H1 (cell line): ENCODE measurements at places on chromosomes 1 and 21. TPM values are rescaled to one million over a fixed set of nuclear protein-coding genes. Genes with fewer than 3 reads are reported as not detected.

GRCh38 chr1:229894532-229894931, 172.5 kb upstream of the GALNT2 start:
- H3K4me1 ChIP-seq: no peaks in the 10 kb centered on the region
- DNase-seq: no peak
- no peak overlapping the region for H3K4me3 ChIP-seq

- H3K4me1 ChIP-seq: peaks cover 7% of the 10 kb centered on the region; the same call in 1 of the 2 replicates
- H3K27ac ChIP-seq: no peak overlapping the region
- no peaks in the 10 kb centered on the region; the same call in 1 of the 2 replicates for H3K36me3 ChIP-seq
- H3K4me3 ChIP-seq: peak overlapping the region; percentile 89; the same call in 1 of the 2 replicates
Measured at GRCh38 chr1:40710581-40711315, 19.2 kb downstream of the NFYC start.

DNA sequence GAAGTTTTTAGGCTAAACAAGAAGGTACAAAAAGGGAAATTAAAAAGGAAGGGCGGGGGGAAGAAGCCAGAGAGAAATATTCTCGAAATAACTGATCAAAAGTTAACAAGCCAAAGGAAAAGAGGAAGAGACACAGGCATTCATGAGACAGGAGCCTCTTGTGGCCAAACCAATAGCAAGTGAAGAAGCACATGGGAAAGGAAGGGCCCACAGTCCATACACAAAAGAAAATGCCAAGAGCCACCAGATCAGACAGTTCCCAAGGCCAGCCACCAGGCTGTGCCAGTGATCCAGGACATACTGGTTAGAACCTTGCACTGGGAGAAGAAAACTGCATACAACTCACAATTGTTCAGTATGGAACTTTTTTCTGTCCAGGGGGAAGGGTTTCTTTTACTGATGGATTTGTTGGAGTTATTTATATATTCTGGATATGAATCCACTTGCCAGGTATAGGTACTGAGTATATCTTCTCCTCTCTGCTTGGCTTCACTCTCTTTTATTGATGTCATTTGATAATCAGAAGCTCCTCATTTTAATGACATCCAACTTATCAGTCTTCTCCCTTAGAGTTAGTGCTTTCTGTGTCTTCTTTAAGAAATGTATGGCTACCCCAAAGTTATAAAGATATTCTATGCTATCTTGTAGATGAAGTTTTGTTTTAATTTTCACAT, 76.8 kb downstream of the CD46 start:
- no peak overlapping the region for H3K4me3 ChIP-seq
- no peaks in the 10 kb centered on the region for H3K27me3 ChIP-seq
- no peak overlapping the region for H3K27ac ChIP-seq
- H3K4me1 ChIP-seq: no peaks in the 10 kb centered on the region; the same call in 1 of the 2 replicates
- no peaks in the 10 kb centered on the region for H3K36me3 ChIP-seq
- DNase-seq: peak; percentile 66

- H3K36me3 ChIP-seq: no peaks in the 10 kb centered on the region
- no peak for DNase-seq
- H3K27me3 ChIP-seq: no peaks in the 10 kb centered on the region
Measured at GRCh38 chr1:221138516-221138915, 259.3 kb downstream of the HLX start.

DNA sequence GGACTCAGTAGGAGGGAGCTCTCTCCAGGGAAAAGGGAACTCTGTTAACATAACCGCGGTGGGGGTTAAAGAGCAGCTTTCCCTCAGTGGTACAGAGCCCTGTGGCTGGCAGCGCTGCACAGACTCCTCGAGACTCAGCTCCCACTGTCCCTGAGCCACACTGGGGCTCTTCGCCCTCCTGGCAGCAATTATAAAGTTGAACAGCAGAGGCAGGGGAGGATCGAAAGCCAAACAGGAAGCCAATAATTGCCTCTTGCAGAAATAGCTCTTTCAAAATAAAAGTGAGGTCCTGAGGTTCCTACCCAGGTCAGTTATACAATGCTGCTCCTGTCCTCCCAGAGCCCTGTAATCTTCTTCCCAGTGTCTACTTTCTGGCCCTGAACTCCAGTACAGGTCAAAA, 77.0 kb downstream of the FAM78B start:
- H3K4me3 ChIP-seq: no peak overlapping the region
- H3K27me3 ChIP-seq: no peaks in the 10 kb centered on the region
- H3K4me1 ChIP-seq: no peaks in the 10 kb centered on the region
- H3K36me3 ChIP-seq: no peaks in the 10 kb centered on the region
- no peak overlapping the region for H3K27ac ChIP-seq

DNA sequence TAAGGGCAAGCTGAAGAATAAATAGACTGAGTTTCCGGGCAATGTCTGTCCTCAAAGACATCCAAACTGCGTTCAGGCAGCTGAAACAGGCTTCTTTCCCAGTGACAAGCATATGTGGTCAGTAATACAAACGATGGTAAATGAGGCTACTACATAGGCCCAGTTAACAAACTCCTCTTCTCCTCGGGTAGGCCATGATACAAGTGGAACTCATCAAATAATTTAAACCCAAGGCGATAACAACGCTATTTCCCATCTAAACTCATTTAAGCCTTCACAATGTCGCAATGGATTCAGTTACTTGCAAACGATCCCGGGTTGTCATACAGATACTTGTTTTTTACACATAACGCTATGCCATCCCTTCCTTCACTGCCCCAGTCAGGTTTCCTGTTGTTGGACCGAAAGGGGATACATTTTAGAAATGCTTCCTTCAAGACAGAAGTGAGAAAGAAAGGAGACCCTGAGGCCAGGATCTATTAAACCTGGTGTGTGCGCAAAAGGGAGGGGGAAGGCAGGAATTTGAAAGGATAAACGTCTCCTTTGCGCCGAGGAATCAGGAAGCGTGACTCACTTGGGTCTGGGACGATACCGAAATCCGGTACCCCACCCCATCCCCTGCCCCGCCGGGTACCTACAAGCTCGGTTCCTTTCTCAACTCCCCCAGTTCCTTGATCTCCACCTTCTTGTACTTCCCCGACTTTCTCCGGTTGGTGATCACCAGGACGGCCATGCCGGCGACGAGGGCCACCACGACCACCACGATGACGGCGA, 1.3 kb downstream of the TACSTD2 start:
- peak; percentile 17 for DNase-seq
- H3K4me1 ChIP-seq: no peaks in the 10 kb centered on the region; the same call in 1 of the 2 replicates
- no peak overlapping the region for H3K27ac ChIP-seq
- H3K36me3 ChIP-seq: peaks cover 6% of the 10 kb centered on the region; the same call in 1 of the 2 replicates

DNA sequence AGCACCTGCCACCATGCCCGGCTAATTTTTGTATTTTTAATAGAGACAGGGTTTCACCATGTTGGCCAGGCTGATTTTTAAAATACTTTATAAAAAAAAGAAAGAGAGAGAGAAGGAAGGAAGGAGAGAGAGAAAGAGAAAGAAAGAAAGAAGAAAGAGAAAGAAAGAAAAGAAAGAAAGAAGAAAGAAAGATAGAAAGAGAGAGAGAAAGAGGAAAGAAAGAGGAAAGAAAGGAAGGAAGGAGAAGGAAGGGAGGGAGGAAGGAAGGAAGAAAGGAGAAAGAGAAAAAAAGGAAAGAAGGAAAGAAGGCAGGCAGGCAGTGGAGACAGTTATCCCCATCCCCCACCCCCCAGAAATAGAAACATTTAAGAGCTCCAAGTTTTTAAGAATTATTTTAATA, 69.9 kb downstream of the TOMM20 start:
- peaks cover 11% of the 10 kb centered on the region for H3K4me1 ChIP-seq
- H3K27me3 ChIP-seq: no peaks in the 10 kb centered on the region
- no peaks in the 10 kb centered on the region for H3K36me3 ChIP-seq
- no peak overlapping the region for H3K27ac ChIP-seq
- H3K4me3 ChIP-seq: no peak overlapping the region
- DNase-seq: no peak

- H3K27ac ChIP-seq: no peak overlapping the region
- no peak overlapping the region for H3K4me3 ChIP-seq
- H3K36me3 ChIP-seq: no peaks in the 10 kb centered on the region
- H3K27me3 ChIP-seq: no peaks in the 10 kb centered on the region
Measured at GRCh38 chr1:109787211-109787844, 23.6 kb upstream of the EPS8L3 start.

DNA sequence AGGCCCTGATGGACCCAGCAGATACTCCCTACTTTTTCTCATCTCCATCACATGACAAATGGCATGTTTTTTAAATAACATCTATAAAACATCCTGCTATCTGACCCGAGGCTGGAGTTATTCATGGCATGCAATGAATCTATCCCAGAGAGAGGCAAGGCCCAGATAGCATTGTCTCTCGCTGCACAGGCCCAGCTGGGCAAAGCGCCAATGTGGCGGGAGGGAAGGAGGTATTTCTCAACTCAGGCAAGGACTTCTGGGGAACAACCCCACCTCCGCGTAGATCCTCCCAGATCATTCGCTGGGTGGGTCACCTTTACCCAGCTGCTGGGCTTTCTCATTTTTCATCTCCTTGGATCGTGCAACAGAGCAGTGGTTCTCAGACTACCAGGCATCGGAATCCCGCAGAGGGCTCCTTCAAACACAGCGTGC, 59.8 kb downstream of the ERG start:
- DNase-seq: no peak
- H3K4me1 ChIP-seq: no peaks in the 10 kb centered on the region
- H3K36me3 ChIP-seq: no peaks in the 10 kb centered on the region
- no peak overlapping the region for H3K4me3 ChIP-seq

- H3K36me3 ChIP-seq: peaks cover 62% of the 10 kb centered on the region
- DNase-seq: no peak
- H3K27ac ChIP-seq: no peak overlapping the region
Measured at GRCh38 chr1:53249706-53250105, 11.4 kb upstream of the MAGOH start.

DNA sequence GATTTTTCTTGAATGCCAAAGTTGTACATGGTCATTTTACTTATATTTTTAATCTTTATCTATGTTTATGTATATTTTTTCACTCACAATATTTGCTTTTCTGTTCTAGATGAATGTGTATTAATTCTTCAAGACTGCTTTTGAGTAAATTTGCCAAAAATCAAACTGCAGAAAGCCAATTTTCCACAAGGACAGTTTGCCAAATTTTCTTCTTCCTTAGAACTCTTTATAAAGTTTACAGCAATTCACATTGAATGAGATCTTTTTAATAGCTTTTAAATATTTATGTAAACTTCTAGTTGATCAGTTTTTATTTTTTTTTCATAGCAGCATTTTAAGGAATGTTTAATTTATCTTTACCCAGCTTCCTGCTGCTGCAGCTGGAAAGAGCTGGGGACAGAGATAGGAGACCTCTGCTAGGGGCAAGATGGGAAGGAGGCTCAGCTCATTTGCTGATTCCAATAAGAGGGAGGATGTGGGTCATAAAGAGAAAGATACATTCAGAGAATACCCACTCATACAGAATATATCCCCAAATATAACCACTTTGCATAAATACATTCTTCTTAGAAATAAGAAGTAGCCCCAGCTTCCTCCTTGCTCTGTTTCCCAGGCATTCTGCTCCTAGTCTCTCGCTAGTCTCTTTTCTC, 93.0 kb downstream of the ODF2L start:
- H3K27ac ChIP-seq: no peak overlapping the region
- H3K4me3 ChIP-seq: no peak overlapping the region
- H3K27me3 ChIP-seq: no peaks in the 10 kb centered on the region
- H3K4me1 ChIP-seq: no peaks in the 10 kb centered on the region
- no peaks in the 10 kb centered on the region for H3K36me3 ChIP-seq

GRCh38 chr21:33924766-33925100, 9.1 kb upstream of the ATP5PO start:
- no peak overlapping the region for H3K4me3 ChIP-seq
- no peak overlapping the region for H3K27ac ChIP-seq
- no peaks in the 10 kb centered on the region for H3K36me3 ChIP-seq
- no peaks in the 10 kb centered on the region for H3K27me3 ChIP-seq
- no peak for DNase-seq
- H3K4me1 ChIP-seq: no peaks in the 10 kb centered on the region

- no peak overlapping the region for H3K27ac ChIP-seq
- no peak overlapping the region for H3K4me3 ChIP-seq
- no peaks in the 10 kb centered on the region for H3K4me1 ChIP-seq
Measured at GRCh38 chr21:45228171-45228641, 59.5 kb downstream of the POFUT2 start.

DNA sequence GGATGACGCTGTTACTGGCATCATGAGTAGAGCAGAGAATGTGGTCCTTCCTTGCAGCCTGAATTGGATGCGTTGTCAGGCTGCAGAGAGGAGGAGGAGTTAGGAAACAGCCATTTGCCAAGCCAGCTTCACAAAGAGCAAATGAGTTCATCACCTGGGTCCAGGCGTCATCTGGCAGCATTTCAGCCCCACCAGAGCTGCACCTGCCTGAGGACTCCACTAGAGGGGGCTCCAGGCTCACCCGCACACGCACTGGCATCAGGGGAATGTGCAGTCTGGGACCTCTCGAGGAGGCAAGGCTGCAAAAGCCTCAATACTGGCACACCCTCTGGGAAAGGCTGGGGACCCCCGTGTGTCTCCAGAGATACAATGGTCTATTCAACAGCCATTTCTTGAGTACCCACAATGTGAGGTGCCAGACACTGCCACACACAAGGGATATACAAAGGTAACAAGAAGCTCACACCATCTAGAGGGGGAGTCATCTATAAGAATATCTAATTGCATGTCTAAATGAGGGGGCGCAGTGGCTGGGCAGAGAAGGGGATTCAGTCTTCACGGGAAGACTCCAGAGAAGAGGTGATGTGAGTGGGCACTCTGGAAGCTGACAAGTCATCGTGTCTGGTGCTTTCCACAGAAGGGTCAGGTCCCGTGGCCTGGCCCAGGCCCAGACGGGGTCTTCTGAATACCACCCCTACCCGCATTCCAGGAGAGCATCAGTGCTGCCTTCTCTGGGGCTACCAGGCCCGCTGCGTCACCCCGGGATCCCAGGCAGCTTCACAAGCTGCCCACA, 53.5 kb upstream of the CNTN2 start:
- H3K4me1 ChIP-seq: peaks cover 23% of the 10 kb centered on the region
- no peaks in the 10 kb centered on the region for H3K36me3 ChIP-seq
- DNase-seq: peak; percentile 70
- no peaks in the 10 kb centered on the region for H3K27me3 ChIP-seq

- no peak overlapping the region for H3K4me3 ChIP-seq
- no peaks in the 10 kb centered on the region; the same call in 1 of the 2 replicates for H3K4me1 ChIP-seq
- no peaks in the 10 kb centered on the region for H3K36me3 ChIP-seq
Measured at GRCh38 chr1:162040657-162041056, 17.0 kb upstream of the OLFML2B start.

- DNase-seq: no peak
- no peaks in the 10 kb centered on the region for H3K36me3 ChIP-seq
- no peak overlapping the region for H3K4me3 ChIP-seq
- H3K27me3 ChIP-seq: no peaks in the 10 kb centered on the region
Measured at GRCh38 chr1:240308096-240308495, 216.4 kb downstream of the FMN2 start.

- DNase-seq: no peak
- H3K27me3 ChIP-seq: no peaks in the 10 kb centered on the region
- no peak overlapping the region for H3K4me3 ChIP-seq
- H3K36me3 ChIP-seq: no peaks in the 10 kb centered on the region
- H3K4me1 ChIP-seq: no peaks in the 10 kb centered on the region
- no peak overlapping the region for H3K27ac ChIP-seq
Measured at GRCh38 chr1:168394858-168395257, 114.2 kb downstream of the TBX19 start.

GRCh38 chr1:245516284-245516759, 361.5 kb downstream of the KIF26B start:
- no peak overlapping the region for H3K4me3 ChIP-seq
- H3K36me3 ChIP-seq: no peaks in the 10 kb centered on the region
- H3K27me3 ChIP-seq: no peaks in the 10 kb centered on the region
- H3K27ac ChIP-seq: no peak overlapping the region
- peaks cover 5% of the 10 kb centered on the region for H3K4me1 ChIP-seq

Gene SEC16B
- total RNA-seq: 0.56 and 1.5 TPM in 2 replicates

Gene CDKN2C
- not detected in 2 replicates for total RNA-seq

Gene SZRD1
- total RNA-seq: 108 and 116 TPM in 2 replicates

Gene BLACAT1
- 3.5 and 3.8 TPM in 2 replicates for total RNA-seq

Gene GNAI3
- 9.2 and 9.8 TPM in 2 replicates for total RNA-seq

Gene APH1A
- 110 and 111 TPM in 2 replicates for total RNA-seq

Gene BEND5
- 6.5 and 7.5 TPM in 2 replicates for total RNA-seq
